ENCODE measurements at places on chromosomes 6 and 20.

- no peak for DNase-seq
Measured at GRCh38 chr20:10843146-10843711, 169.4 kb upstream of the JAG1 start.

GRCh38 chr20:12264711-12265110 lies 347.0 kb downstream of the BTBD3 start:
- no peak for DNase-seq

GRCh38 chr20:59269411-59270025 lies 30.9 kb upstream of the EDN3 start:
- no peak for DNase-seq

DNA sequence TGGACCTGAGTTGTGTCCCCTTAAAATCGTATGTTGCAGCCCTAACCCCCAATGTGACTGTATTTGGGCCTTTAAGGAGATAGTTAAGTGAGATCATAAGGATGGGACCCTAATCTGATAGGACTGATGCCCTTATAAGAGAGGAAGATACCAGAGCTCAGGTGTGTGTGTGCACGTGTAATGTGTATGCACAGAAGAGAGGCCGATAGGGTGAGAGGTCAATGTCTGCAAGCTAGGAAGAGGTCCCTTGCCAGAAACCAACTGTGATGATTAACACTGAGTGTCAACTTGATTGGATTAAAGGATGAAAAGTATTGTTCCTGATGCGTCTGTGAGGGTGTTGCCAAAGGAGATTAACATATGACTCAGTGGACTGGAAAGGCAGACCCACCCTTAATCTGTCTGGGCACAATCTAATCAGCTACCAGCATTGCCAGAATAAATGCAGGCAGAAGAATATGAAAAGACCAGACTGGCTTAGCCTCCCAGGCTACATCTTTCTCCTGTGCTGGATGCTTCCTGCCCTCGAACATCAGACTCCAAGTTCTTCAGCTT lies 299.8 kb downstream of the LRFN2 start:
- DNase-seq: no peak

Data from putamen (tissue), 1 donor.